ENCODE measurements at places on chromosomes 4 and X.

GRCh38 chrX:43448688-43449087, 207.4 kb upstream of the MAOA start:
- DNase-seq, result no peak

GRCh38 chr4:113682730-113683537, 78.6 kb downstream of the CAMK2D start:
- DNase-seq, result peak; percentile 73

- peak; percentile 4 for DNase-seq
Measured at GRCh38 chrX:18983666-18984380, at the start of gene PHKA2. TSS of gene PHKA2 (minus strand) at chrX:18984114. CDS start at chrX:18983932, 182 bp downstream.

DNA sequence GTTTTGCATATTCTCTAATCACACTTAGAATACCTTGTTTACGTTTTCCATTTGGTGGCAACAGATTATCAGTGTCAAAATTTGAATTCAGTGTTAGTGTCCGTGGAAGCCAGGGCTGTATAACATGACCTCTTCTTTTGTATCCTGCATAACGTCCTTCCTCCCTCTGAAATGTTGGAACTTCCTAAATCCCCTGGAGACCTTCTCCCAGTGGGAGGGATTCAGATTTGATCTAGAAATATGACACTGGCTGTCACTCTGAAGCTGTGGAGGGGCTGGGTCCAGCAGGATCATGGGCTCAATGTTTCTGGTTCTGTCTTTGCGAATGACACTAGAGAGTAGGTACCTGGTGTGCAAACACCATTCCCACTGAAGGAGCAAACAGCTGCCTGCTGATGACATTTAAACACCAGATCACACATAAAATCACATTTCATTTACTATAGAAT, 850 bp upstream of the CXCL3 start:
- no peak for DNase-seq

- no peak for DNase-seq
Measured at GRCh38 chrX:151977923-151978322, 3.4 kb upstream of the GABRE start.

DNA sequence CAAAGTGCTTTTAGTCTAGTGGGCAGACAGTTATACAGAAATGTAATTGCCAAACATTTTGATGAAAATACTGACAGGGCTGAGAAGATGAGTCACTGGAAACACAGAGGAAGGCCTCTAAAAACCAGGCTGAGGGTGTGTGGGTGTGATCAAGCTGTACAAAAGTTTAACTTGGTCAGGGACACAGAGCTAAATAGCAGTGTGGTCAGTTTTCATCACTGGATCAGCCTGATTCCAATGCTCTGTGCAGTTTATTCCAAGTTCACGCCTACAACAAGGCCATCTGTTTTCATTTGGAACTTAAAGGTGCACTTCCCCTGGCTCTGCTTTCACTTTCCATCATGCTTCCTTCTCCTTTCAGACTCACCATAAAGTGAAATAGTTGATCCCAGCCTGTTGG, 10.6 kb downstream of the CENPVL3 start:
- no peak for DNase-seq

DNA sequence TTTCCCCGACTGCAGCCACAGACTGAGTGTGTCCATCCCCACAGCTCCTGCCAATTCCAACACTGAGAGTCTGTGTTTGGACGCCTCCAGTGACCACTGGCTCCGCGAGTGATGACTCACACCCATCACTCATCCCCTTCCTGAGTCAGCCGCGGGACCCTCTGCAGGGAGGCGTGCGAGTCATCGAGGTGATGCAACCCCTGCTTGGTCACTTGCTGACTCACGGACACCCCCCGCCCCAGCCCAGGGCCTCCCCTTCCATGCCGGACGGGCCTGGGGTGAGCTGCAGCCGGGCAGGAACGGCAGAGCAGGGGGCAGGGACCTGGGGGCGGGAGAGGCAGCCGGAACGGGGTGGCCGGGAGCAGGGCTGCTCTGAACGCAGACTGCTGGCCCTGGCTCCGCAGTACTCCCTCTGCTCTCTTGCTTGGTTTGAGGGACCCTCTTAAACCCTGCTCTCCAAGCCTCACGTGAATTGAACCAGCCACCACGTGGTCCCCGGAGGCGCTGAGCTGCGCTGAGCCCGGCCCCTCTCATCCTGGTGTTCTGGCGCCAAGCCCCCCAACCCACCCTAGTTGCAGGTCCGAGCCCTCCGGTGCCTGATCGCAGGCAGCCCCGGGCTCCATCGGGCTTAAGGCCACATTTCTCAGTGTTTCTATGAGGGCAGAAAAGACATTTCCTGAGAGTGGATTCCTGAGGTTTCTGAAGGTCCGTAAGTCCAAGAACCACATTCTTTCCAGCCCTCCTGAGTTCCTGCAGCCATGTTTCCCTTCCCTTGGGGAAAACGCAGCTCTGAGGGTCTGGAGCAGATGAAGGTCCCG, 32.4 kb downstream of the FGFRL1 start:
- no peak for DNase-seq

GRCh38 chr4:138611721-138612120, 369.6 kb upstream of the SLC7A11 start:
- no peak for DNase-seq

GRCh38 chr4:150021483-150021882, 56.8 kb upstream of the DCLK2 start:
- no peak for DNase-seq

- DNase-seq, result no peak
Measured at GRCh38 chrX:72268597-72269365, 8.3 kb downstream of the RPS4X start.

DNA sequence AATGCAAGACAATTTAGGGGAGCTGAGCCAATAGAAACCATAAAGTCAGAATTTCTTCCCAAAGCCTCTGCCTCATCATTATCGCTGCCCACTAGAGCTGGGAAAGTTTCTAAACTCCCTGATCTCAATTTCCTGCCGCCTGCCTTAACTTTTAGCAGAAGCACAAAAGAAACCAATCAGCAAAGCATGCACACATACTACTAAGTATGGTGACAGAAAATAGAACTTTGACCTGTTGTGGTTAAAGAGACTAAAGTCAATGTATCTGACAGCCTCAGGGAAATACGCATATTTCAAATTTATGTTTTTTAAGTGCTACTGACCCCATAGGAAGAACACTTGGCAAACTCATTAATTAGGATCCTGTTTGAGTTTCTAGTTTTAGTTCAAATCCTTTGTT, 10.1 kb downstream of the STK26 start:
- no peak for DNase-seq

DNA sequence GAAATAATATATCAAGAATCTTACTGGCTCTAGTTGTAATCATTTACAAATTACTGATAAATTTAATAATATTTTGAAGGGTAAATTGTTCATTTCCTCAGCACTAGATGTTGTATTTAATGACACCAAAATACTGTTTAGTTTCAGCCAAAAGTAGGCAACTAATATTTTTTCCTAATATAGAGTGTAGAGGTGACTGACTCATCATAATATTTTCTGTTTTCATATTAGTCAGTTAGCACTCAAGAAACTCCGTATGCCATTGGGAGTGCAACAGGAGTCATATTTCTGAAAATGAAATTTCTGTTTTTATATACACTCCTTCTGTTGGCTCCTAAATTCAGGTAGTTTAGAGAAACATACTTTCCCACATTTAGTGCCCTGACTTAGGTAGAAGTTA, 36.6 kb upstream of the PTPN13 start:
- DNase-seq, result no peak

DNA sequence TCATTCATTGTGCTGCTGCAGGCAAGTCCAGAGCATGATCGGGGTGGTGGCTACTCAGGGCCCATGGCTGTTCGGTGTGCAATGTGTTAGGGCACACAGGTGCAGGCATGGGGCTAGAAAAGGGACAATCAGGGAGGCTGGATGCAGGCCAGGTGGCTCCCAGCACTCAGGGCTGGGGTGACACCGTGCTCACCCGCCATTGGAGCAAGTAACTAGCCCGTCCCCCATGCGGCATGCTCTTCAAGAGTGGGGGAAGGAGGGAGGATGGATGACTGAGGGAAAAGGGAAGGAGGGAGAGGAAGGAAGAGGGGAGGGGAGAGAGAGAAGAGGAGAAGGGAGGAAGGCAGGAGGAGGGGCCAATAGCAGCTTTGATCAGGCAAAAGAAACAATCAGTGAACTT, 64.7 kb downstream of the INTS6L start:
- no peak for DNase-seq

DNA sequence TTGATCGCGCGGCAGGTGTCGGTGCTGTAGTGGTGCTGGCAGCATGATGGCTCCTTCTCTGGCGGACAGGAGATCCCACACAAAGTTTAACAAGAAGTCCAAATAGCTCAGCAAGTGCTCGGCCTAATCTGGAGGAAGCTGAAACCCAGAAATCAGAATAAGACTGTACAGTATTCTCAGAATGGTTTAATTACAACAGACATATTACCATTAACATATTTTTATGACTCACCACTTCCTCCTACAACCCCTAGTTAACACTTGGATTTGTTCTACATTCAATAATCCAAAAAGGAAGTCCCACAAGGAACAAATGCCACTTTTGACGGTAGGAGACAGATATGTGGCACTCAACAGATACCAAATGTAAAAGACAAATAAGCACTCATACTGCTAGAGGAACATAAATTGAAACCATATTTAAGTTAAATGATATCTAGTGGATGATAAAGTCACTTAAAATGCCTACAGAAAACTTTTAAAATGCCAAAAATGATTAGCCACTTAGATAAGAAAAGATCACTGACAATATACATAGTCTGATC, 91.2 kb downstream of the HUWE1 start:
- no peak for DNase-seq

GRCh38 chrX:132875650-132876522, 82.5 kb downstream of the HS6ST2 start:
- no peak for DNase-seq

GRCh38 chr4:47031011-47031678, at the start of gene GABRB1:
TSS of gene GABRB1 (plus strand) at chr4:47031567.
- no peak for DNase-seq

- no peak for DNase-seq
Measured at GRCh38 chr4:180455226-180455625, 1788.0 kb upstream of the TENM3 start.

- DNase-seq, result no peak
Measured at GRCh38 chrX:3046253-3047240, 5.3 kb downstream of the ARSF start.

DNA sequence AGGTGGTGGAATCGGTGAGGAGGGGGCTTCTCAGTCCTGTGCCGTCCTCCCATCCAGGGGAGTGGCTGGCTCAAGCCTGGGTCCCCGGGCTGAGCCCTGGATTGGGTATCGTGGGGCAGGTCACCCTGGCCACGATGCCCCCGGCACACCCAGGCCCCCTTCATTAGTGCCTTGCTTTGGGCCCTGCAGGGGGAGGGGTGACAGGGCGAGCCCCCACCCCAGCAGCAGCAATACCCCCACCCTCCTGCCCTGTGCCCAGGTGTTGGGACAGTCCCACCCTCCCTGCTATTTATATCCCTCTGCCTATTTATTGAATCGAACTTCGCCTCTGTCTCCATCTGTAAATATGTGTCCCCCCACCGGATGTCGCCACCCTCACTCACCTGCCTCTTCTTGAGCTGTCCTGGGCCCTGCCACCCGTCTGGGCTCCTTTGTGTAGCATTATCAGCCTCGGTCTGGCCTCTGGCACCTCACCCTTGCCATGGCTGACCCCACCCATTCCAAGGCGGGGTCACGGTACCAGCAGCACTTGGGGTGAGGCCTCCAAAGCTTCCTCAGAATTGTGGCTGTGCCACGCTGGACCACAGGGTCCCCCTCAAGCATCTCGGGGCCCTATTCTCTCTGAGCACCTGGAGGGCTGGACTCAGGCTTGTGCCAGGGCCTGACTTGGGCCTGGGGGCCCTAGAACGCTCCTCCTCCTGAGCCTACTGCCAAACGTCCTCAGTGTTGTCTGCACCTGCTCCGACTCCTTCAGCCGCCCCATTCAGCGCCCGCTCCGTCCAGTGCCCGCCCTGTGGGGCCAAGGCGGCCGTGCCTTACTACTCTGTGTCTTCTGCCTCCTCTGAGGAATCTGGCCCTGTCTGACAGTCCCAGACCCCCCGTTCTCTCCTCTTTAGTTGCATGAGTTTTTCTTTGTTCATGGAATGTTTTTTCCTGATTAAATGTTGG, 6.1 kb downstream of the LAGE3 start:
- no peak for DNase-seq

GRCh38 chr4:8585721-8586212, 5.6 kb downstream of the GPR78 start:
- DNase-seq, result no peak

GRCh38 chrX:45077748-45078424, 122.8 kb downstream of the DIPK2B start:
- DNase-seq, result no peak

GRCh38 chr4:4642496-4643000, 100.7 kb upstream of the STX18 start:
- DNase-seq, result no peak

- DNase-seq, result no peak
Measured at GRCh38 chrX:148567229-148567628, 66.8 kb downstream of the AFF2 start.

DNA sequence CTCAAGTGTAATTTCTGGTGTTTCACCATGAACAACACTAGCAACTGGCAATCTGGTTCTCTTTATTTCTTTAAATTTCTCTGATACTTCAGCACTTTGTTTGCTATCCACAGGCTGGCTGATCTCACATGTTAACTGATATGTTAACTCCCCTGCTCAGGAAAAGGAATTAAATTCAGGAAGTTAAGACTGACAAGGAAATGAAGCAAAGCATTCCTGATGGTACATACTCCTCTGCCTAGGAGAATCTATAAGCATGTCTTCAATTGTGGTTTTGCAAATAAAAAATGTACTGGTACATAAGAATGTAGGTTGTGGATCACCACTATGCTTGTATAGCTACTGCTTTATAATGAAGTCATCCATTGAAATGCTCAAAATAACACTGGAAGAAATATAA, 1119.2 kb upstream of the INTU start:
- DNase-seq, result no peak

- DNase-seq, result no peak
Measured at GRCh38 chr4:119118397-119118796, 17.2 kb upstream of the MYOZ2 start.

DNA sequence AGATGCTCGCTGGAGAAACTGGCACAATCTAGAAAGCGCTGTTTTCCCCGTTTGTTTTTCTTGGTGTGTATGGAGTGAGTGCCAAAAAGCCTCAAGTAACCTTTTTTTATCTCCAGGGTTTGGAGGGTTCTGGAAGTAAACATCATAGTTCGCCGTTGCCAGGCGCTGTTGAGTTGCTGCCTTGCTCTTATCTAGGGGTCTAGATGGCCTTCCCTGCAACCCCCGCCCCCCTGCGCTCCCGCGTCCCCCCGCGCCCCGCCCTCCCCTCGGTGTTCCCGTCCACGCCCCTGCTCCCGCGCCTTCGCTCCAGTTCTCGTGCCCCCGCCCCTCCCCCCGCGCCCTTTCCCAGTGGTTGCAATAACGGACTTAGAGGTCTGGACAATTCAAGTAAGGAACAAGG, 555 bp upstream of the GCNA start:
- no peak for DNase-seq

All from activated CD4-positive, alpha-beta T cell treated with anti-CD3 and anti-CD28 coated beads, Interleukin-2, amount 50 U/mL, for 4 hours (primary cell).